Lower leg skin (tissue), 4 donors: ENCODE measurements at places on chromosomes 4 and X. TPM values are rescaled to one million over a fixed set of nuclear protein-coding genes. Genes with fewer than 3 reads are reported as not detected.

GAGE12F gene
- not detected for total RNA-seq

CFAP47 gene
- total RNA-seq, result not detected

MAGEB10 gene
- total RNA-seq, result not detected

OSTC gene
- 55.3 TPM for total RNA-seq

FATE1 gene
- not detected for total RNA-seq

DNA sequence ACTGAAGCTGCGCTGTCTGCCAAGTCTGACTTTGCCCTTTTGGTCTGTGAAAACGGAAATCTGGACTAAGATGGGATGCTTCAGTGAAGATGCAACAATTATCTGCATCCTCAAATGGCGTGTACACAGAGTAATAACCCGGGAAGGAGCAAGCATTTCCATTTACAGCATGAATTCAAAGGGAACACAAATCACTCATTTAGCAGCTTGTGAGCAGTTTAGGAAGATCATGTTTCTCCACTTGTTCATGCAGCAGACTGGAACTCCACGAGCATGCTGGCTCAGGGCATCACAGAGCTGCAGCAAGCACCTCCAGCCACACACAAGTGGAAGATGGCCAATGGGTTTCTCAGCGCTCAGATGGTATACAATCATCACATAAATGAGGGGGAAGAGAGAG lies 175.5 kb downstream of the NLGN4X start:
- DNase-seq, result no peak

GRCh38 chr4:180823108-180823507 lies 1420.1 kb upstream of the TENM3 start:
- no peak for DNase-seq

GRCh38 chr4:114729068-114729738 lies 130.6 kb downstream of the UGT8 start:
- DNase-seq, result no peak

GRCh38 chr4:54930226-54930625 lies 195.2 kb downstream of the KDR start:
- DNase-seq, result no peak

DNA sequence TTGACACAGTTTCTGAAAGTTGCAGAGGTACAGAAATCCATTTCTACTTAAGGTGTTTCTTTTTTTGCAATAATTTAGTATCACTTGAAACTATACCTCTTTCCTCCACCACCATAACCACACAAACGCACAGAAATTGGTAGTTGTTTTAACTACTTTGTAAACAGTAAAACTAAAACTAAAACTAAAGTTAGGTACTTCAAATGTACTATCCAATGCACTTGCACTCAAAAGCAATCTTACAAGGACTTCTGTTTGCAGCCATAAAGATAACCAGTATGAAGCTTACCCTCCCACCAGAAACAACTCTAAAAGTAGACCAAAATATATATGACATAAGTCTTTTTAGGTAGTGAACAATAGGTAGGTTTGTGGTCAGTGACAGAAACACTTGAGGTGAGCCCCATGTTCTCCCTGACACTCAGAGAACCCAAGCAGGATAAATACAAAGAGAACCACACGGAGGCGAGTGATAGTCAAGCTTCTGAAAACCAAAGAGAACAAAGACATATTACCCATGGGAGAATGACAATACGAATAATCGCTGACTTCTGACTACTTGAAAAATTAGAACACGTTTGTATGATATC lies 72.2 kb upstream of the VBP1 start:
- DNase-seq, result no peak

DNA sequence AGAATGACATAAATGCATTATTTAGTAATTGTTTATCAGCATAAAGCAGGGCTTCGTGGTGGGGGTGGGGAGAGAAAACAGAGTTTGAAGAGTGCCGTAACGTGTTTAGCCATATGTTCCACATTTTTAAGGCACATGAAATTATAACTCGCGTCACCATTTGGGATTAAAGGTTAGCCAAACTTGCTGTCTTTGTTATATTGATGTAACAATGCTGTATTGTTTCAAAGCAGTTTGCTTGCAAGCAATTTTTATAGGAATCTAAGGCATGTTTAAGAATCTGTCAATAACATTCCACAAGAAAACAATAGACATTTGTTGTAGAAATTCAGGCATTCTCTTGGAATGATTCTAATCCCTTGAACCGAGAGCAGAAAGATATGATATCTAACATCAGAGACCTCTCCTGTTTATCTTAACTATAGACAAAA lies 78.3 kb downstream of the CLDN22 start:
- no peak for DNase-seq

DNA sequence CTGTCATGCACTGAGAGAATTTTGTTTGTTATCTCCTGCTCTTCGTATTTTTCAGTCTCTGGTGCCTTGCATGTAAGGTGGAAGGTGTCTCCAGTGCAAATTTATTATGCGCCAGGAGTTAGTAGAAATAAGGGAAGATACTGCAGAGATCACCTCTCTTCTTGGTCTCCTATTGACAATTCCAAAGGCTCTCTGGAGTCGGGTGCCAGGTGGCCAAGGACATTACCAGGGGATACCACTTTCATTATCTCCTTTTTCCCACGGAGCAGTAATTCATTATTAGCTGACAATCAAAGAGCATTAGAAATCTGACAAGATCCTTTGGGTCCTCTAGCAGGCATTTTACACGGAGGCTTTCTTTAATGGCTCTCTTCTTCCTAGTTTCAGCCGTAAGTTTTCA lies 26.0 kb downstream of the ADD1 start:
- no peak for DNase-seq

GRCh38 chrX:69128588-69128987 lies 36.7 kb downstream of the PJA1 start:
- DNase-seq, result no peak

- no peak for DNase-seq
These were observed 1.1 kb downstream of the SLC9B2 start for GRCh38 chr4:103075435-103075893.

DNA sequence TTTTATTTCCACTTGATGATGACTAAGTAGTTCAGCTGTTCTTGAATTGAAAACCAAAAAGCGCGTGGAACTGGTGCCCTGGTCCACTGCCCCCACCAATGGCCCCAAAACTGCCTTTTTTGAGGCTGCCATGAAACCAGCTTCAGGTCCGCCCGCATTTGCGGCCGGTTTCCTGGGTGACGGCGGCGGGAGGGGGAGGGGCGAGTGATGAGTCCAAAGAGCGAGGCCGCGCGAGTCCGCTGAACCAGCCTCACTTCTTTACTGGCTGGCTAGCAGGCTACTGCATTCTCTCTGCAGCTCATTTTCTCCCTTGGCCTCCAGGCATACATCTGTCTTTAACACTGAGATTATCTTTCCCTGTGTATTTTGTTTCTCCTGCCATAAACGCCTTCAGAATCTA lies 72.9 kb upstream of the FABP2 start:
- no peak for DNase-seq

DNA sequence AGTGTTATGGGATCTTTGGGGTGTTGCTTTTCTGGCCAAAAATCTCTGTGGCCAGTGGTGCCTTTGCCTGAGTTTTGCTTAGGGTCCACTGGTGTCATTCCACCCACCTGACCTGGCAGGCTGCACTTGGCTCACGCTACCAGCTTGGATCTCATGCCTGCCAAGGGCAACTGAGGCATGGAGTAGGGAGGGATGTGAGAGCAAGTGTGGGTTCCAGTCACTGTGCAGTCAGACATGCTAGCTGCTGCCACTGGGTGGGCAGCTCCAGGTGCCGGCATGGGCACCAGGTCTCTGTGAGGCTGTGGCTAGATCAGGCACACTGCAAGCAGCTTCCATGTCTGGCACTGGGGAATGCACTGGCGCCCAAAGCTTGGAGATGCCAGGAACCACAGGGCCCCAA lies 424.1 kb downstream of the PRR32 start:
- no peak for DNase-seq

DNA sequence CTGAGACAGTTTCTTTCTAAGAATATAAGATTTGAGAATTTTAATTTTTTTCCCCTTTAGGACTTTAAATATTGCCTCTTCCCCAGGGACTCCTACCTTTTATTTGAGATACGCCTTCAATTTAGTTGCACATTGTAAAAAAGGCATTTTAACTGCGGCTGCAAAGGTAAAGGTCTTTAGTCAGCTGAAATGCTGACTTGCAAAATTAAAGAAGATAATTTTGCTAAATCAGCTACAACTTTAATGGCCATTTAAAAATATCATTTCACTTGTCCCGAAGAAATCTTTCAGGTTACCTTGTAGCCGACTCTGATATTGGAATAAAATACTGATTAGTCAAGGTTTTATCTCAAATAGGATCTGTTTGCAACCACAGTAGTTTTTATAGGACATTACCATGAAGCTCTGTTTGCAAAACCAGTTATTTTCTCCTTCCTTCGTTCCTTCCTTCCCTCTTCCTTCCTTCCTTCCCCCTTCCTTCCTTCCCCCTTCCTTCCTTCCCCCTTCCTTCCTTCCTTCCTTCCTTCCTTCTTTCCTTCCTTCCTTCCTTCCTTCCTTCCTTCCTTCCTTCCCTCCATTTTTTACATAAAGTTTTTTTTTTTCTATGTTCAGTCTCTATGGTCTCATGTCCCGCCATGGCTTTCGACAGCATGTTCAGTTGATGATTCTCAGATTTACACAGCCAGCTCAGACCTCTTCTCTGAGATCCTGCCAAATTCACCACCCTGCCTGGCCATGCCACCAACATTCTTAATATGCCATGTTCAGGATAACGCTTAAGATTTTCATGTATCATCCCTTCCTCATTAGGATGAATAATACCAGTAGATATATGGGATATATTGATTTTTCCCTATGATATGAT lies 405.4 kb upstream of the PRKX start:
- no peak for DNase-seq

DNA sequence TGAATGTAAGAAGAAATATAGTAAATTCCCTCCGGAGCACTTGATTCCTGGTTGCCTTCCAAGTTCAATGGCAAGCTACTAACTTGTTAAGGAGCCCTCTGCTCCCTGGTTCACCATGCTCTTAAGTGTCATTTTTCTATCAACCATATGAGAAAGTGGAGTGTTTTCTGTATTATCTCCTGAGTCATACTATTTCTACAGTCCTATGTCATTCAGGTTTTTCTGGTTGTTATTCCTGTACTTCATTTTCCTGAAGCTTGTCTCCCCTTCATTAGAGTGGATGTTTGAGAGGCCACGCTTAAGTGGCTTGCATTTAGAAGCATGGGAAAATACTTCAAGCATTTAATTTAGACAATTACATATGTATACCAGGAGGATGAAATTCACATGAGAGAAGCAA lies 14.7 kb upstream of the EPGN start:
- no peak for DNase-seq

GRCh38 chr4:69617083-69617694 lies 22.3 kb downstream of the UGT2A2 start:
- DNase-seq, result no peak

DNA sequence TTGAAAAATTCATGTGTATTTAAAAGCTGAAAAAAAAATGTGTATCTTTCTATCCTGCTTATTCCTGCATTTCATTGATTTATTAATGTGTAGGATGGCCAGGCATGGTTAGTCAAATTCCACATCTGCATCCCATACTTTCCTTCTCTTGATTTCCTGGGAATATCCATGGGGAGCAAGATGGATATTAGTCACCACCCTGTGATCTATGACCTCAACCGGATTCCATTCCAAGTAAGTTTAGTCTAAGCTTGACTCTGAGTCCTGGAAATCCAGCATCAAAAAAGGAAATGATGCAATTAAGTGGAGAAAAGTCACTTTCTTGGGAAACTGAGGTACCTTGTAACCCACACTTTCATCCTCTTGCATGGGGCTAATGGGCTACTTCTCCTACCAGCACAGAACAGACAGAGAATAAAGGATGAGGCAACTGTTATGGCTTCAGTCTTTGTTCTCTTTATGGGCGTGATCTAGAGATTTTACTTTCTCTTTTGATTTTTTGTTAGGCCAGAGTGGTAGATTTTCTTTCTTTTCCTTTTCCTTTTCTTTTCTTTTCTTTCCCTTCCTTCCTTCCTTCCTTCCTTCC lies 17.1 kb upstream of the BEX4 start:
- DNase-seq, result no peak

GRCh38 chr4:72326692-72327632 lies 242.1 kb downstream of the ADAMTS3 start:
- no peak for DNase-seq

- DNase-seq, result no peak
These were observed 3.6 kb downstream of the MAGEA11 start for GRCh38 chrX:149715468-149715867.

- DNase-seq, result no peak
These were observed 47.3 kb upstream of the SRPX start for GRCh38 chrX:38268011-38268410.

GRCh38 chrX:127571834-127572233 lies 480.4 kb downstream of the ACTRT1 start:
- DNase-seq, result no peak

DNA sequence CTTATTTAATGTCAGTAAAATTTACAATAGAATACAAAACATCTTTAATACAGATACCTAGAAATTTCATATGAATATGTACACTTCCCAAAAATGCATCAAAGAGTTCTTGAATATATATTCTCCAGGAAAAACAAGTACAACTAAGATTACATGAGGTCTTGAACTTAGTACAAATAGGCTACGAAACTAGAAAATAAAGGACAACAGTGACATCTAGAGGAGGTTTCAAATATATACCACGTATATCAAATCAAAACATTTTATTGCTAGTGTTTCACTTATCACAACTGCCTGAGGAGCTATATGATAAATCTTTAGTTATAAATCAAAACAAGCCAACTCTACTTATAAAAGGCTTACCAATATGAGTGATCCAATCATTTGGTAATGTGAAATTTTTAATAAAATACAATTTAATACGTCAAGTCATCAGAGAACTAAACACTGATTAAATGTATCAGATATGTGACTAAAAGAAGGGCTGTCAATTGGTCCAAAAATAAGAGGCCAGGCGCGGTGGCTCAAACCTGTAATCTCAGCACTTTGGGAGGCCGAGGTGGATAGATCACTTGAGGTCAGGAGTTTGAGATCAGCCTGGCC lies 36.6 kb downstream of the ANAPC10 start:
- DNase-seq, result no peak

GRCh38 chr4:1416948-1417260 lies 10.7 kb upstream of the NKX1-1 start:
- peak; percentile 84 for DNase-seq

DNA sequence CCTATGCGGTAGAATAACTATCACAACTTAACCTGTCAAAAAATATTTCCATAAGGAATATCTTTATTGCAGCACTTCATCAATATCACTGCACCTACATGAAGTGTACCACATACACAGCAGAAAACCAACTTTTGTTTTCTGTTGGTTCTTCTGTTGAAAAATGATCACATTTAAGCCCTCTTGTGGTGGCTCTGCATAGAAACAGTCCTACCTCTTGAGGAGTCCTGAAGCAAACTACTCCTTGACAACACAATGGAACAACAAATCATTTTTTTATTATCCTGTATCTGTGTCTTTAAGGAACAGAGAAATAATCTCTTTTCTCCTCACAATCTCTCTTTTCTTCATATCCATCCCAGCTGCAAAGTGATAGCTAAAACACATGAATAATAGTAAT lies 39.8 kb upstream of the ATOH1 start:
- DNase-seq, result no peak

- DNase-seq, result no peak
These were observed 71.0 kb downstream of the RAPGEF2 start for GRCh38 chr4:159173886-159174285.

DNA sequence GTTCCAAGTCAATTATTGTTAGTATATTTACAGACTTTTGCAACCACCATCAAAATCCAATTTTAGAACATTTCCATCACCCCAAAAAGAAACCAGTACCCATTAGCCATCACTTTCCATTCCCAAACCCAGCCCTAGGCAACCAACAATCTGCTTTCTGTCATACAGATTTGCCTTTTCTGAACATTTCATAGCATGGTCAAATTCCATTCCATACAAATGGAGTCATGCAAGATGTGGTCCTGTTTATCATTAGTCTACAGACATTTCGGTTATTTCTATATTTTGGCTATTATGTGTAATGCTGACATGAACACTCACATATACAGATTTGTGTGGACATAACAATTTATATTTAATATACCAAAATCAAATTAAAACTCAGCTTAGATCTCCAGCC lies 508.7 kb downstream of the ZNF674 start:
- DNase-seq, result no peak
